Sigmoid colon (tissue), 7 donors: ENCODE measurements at places on chromosomes 6 and 20. TPM values are rescaled to one million over a fixed set of nuclear protein-coding genes. Genes with fewer than 3 reads are reported as not detected.

DNA sequence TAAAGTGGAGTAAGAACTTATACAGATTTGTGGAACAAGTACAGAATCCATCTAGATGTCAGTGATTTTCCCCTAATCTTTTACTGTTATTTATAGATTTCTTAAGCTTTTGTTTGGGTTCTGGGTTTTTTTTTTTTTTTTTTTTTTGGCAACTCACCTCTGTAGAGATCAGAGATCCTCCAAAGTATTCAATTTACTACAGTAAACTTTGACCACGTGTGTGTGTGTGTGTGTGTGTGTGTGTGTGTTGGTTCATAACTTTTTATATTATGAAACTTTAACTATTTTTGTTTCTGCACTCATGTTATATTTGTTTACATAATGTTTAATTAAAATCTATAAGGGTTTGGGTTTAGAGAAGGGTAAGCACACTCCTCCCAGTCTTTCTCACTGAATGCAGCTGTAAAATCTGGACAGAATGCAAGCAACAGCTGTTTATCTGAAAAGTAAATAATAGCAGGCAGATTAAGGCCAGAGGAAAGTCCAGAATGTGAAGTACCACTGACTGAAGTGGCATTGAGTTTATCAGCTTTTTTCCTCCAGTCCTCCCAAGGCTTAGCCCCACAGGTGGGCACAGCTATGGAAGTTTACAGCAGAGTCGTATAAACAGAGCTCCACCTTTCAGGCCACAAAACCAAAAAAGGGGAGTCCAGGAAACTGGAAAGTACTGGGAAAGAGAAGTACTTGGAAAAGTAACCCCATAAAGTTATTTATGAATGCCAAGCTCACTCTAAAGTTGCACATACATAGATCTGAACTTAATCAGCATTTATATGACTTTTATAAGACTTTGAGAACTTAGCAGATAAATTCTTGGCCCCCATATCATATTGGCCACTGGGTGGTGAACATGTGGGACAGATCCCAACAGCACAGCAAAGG is 43.0 kb upstream of the CD2AP start:
- H3K4me1 ChIP-seq, result no peaks in the 10 kb centered on the region
- H3K36me3 ChIP-seq, result no peaks in the 10 kb centered on the region
- H3K27me3 ChIP-seq, result no peaks in the 10 kb centered on the region
- no peak overlapping the region for H3K27ac ChIP-seq
- DNase-seq, result no peak
- H3K4me3 ChIP-seq, result no peak overlapping the region

GRCh38 chr6:25601800-25602673 is 50.0 kb upstream of the SCGN start:
- H3K27ac ChIP-seq, result no peak overlapping the region
- H3K4me1 ChIP-seq, result no peaks in the 10 kb centered on the region
- no peak overlapping the region for H3K4me3 ChIP-seq
- DNase-seq, result no peak
- H3K36me3 ChIP-seq, result no peaks in the 10 kb centered on the region

POPDC3 gene
- total RNA-seq, result 0.41 TPM

- DNase-seq, result no peak
- no peak overlapping the region for H3K27ac ChIP-seq
- H3K36me3 ChIP-seq, result no peaks in the 10 kb centered on the region
- peaks cover 9% of the 10 kb centered on the region for H3K4me1 ChIP-seq
- no peaks in the 10 kb centered on the region for H3K27me3 ChIP-seq
- no peak overlapping the region for H3K4me3 ChIP-seq
These were observed 348.3 kb downstream of the BCKDHB start for GRCh38 chr6:80454661-80455365.

GTF3C6 gene
- total RNA-seq, result 42.8 TPM

GRCh38 chr20:44739942-44740341 is 5.7 kb upstream of the KCNK15 start:
- no peak overlapping the region for H3K4me3 ChIP-seq
- no peak overlapping the region for H3K27ac ChIP-seq
- no peaks in the 10 kb centered on the region for H3K27me3 ChIP-seq
- DNase-seq, result no peak

PTPRA gene
- total RNA-seq, result 62.0 TPM

DNA sequence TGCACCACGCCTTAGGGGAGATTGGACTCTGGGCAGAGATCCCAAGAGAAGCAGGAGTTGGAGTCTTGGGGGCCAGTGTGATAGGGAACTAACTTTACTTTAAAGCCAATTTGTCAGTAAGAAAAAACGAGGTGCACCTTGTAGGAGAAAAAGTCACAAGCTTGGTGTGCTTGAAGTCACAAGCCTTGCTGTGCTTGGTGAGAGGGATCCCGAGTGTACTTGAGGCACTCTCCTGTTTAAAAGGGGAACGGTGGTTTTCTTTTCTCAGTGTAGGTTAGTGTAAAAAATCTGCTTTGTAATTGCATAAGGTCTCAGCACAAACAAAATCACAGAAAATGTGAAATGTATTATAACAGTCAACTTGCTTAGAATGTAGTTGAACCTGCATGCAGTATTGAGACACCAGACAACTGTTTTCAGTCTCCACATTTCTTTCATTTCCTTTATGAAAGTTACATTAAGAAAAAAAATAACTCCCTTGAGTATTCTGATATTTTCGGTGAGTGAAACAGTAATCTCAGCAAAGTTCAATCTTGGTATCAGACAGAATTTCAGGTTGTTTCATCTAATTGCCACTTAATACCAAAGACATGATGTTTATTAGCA is 111.1 kb upstream of the DUSP22 start:
- no peak for DNase-seq
- no peaks in the 10 kb centered on the region for H3K27me3 ChIP-seq
- H3K4me3 ChIP-seq, result no peak overlapping the region
- peaks cover 4% of the 10 kb centered on the region for H3K4me1 ChIP-seq

DNA sequence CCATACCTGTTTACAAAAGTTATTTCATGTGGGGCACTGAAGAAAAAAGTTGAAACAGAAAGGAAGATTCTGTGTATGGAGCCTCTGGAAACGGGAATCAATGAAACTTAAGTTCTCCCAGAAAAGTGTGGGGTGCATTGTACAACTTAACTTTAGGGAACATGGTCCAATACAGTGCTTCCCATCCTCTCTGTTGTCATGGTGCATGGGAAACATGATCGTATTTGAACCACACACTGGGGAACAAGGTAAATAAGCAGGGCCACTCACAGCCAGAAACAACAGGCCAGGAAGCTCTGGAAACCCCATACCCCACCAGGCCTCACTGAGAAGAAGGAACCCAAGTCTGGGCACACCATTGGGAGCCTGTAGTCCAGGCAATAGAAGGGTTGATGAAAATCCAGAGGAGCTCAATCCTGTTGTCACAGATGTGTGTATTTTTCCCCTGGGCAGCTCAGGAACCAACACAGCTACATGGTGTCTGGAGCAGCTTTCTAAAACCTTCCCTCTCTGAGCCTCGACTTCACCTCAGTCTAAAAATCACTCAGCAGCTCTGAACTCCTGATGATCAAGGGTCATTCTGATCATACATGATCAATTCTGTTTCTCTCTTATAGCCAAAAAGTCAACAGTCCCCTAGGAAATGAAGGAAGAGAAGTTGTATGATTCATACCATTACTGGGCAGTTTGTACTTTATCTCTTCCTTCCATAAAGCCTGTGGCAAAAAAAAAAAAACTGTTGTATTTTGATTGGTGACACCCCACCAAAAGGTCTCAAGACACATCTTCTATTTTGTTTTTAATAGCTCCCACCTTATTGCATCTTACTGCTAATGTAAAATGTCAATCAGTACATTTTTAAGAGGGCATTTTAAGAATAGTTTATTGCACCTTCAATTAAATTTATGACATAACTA is 198.5 kb upstream of the TAB2 start:
- H3K4me1 ChIP-seq, result no peaks in the 10 kb centered on the region
- no peak overlapping the region for H3K4me3 ChIP-seq
- H3K27ac ChIP-seq, result no peak overlapping the region
- no peaks in the 10 kb centered on the region for H3K27me3 ChIP-seq
- no peaks in the 10 kb centered on the region for H3K36me3 ChIP-seq
- DNase-seq, result no peak

- H3K27ac ChIP-seq, result no peak overlapping the region
- no peak overlapping the region for H3K4me3 ChIP-seq
- no peaks in the 10 kb centered on the region for H3K4me1 ChIP-seq
- no peak for DNase-seq
- H3K27me3 ChIP-seq, result no peaks in the 10 kb centered on the region
These were observed 24.0 kb upstream of the ARMH2 start for GRCh38 chr6:24822696-24823095.

GRCh38 chr6:147204060-147204785 is at the start of gene STXBP5:
Gene STXBP5 (plus strand): TSS chr6:147204417. CDS start chr6:147204533, 116 bp downstream.
- H3K36me3 ChIP-seq, result no peaks in the 10 kb centered on the region
- peaks cover 33% of the 10 kb centered on the region for H3K4me1 ChIP-seq
- no peaks in the 10 kb centered on the region for H3K27me3 ChIP-seq
- H3K27ac ChIP-seq, result peak within 1 kb of the TSS; percentile 97
- DNase-seq, result peak; percentile 81

RNF39 gene
- total RNA-seq, result not detected
